Activated naive CD8-positive, alpha-beta T cell treated with anti-CD3 and anti-CD28 coated beads, Interleukin-2, amount 10 ng/mL, durations not matched to agents 7 days and 5 days (primary cell): ENCODE measurements at places on chromosomes 12 and 14.

GRCh38 chr12:11709513-11709912 lies 60.0 kb downstream of the ETV6 start:
- DNase-seq = no peak

DNA sequence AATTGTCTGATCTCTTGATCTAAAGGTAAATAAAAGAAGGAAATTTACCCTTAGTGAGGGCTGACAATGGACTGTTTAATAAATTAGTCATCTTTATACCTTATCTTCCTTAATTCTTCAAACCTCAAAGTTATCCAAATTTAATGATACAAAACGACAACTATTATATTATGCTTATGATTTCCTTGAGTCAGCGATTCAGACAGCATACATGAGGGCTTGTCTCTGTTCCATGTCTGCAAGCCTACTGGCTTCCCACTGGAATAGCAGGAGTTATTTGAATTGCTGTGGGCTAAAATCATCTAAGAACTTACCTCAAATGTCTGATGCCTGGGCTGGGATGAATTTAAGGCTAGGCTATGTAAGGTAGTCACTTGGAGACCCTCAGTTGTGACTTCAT lies 197.2 kb upstream of the MDGA2 start:
- DNase-seq = no peak

GRCh38 chr14:96081767-96082400 lies 42.7 kb downstream of the C14orf132 start:
- DNase-seq = no peak

- DNase-seq = no peak
Observed at GRCh38 chr14:90408713-90409112, 11.9 kb downstream of the CALM1 start.

DNA sequence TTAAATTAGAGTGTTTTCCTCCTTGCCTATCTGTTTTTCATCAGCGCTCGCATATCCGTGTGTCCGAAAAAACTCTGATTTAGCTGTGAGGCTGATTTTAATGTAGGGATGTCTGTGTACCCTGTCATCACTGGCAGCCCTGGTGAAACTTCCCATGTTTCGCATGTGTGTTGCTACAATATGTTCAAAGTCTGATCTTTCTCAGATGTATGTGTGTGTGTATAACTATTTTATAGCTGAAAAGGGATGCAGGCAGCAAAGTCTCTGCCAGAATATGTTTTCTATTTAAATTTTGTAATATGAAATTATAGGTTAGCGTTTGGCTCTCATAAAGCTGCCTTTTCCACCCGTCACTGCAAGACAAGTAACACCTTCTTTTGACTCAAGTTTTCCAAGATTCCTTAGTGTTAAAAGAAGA lies 154.8 kb downstream of the TMTC2 start:
- DNase-seq = no peak

GRCh38 chr14:65753061-65753460 lies 340.5 kb downstream of the FUT8 start:
- no peak for DNase-seq

DNA sequence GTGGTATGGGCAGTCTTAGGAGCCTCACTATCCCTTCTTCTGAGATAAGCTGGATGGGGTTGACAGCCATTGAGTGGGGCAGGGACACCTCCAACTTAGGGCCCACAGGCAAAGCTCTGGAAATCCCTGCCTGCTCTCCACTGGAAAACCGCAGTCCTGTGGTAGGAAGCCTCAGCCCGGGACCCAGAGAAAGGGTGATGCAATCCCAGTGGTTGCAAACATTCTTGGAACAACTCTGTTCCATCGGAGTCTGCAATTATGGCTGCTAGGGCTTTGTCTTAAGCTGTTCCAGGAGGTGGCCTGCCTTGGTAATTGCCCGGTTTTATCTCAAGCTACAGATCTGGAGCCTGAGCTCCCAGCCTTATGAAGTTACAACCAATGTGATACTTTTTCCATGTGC lies 133.4 kb downstream of the DICER1 start:
- no peak for DNase-seq

DNA sequence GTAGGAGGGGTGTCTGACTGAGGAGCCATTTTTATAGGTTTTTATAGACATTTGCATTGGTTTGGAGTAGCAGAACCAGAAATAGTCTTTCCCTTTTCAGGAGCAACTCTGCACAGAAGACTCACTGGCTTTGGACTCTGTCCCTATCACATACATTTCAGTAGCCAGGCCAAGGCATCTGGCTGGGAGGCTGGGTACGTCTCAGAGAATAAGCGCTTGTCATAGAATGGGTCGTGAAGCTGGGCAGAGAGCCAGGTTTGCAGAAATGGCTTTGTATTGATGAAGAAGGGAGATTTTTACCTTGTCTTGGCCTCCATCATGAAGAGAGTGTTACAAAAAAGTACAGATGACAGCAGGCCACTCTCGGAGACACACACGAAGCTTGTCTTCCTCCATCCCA lies 98.6 kb downstream of the CACNA1C start:
- DNase-seq = no peak

DNA sequence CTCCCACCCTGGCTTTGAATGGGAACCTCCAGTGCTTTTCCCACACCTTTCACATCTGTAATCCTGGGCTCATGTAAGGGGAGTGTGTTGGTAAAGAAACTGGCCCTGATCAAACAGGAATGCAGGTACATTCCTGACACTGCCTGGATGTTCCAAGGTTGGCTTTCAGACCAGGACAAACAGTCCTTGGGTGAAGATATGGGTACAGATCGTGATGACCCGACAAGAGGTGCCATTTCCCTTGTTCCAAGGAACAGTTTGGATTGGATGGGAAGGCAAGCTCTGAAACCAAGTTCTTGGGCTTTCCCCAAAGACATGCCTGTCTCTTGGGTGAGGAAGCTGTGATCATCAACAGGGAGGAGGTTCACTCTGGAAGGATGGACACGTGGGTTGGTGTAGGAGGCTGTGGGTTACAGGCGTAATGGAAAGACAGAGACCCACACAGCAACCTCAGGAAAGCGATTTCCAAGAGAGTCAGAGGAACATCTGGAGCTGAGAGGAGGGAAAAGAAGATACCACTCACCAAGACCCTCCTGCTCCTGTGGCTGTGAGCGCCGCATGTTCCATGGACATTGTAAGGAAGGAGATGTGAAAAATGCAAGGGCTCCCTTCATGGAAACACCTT lies 26.4 kb downstream of the VDR start:
- no peak for DNase-seq

DNA sequence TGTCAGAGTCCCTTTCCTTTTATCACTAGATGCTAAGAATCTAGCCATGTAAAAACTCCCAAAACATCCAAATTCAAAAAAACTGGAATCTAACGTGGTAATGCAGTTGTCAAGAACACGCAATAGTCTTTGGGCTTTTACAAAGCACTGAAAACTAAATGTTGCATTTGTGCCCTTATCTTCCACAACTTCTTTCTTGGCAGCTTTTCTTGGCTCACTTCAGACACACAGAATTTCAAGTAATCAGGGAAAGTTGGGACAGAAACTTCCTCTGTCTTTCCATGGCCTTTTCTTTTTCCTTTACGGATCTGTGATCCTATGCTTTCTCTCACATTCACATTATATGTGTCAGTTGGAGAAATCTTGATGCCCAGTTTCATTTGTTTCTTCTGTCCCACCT lies 136.0 kb downstream of the CRADD start:
- DNase-seq = no peak

DNA sequence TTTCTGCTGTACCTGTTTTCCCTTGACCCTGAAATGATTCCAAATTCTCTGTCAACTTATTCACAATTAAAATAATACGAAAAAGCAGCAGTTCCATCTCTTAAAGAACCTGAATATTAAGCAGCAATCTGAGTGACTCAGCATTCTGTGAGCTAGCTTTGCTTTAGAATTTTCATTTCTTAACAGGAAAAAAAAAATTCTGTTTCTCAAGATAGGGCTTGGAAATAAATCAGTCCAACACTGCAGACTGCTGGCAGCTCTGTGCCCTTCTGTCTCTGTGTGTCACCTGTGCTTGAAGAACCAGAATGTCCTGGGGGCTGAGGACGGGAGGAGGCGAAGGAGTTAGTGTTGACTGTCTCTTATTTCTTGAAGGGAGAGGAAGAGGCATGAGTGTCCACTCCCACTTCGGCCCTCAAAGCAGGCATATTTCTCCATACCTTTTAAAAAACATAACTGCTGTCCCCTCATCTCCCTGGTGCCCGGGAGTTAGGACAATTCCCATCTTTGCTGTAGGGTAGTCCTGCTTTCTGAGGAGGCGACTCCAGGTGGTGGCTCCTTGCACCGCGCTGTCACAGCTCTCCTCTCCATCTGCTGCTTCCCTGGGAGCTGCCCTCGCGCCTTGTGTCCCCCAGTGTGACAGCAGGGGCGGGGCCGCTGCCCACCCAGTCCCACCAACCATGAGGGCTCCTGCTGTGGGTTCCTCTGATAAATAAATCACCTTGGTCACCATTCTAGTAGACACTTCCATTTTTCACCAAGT lies 203.1 kb downstream of the CALM1 start:
- no peak for DNase-seq

DNA sequence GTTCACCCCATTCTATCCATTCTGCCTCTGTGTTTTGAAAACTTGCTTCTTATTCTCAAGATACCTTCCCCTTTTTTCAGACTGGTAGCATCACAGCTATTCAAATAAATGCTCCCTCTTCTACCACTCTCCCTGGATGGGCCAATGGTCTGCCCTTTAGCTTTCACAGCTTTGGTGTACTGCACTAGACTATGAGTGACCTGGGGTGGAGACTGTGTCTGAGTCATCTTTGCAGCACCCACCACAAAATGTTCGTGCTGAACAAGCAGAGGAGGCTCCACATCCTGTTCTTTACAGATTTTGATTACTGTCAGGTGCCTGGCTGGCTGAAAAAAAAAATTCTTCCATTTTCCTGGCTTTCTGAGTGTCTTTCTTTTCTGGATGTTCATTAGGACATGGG lies 1104.1 kb upstream of the TMEM132C start:
- no peak for DNase-seq

- no peak for DNase-seq
Observed at GRCh38 chr12:11437966-11438365, 42.6 kb upstream of the PRB2 start.

DNA sequence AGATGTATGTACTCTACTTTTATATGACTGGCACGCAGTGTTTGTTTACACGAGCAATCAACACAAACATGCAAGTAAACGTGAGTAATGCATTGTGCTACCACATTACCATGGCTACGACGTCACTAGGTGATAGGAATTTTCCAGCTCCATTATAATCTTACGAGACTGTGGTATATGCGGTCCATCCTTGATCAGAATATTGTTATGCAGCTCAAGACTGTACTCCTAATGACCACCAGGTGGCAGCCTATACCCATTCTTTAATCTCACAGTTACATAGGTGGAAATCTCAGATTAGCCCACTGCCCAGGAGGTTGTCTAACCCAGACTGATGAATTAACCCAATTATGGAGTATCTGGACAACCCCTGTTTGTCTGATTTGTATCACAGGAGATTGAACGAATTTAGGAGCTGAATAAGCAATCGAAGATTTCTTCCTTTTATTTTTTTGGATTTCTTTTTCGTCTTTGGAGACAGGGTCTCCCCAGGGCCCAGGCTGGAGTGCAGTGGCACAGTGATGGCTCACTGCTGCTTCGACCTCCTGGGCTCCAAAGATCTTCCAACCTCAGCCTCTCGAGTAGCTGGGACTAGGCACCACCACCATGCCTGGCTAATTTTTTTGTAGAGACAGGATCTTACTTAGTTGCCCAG lies 8.7 kb upstream of the TESPA1 start:
- no peak for DNase-seq

DNA sequence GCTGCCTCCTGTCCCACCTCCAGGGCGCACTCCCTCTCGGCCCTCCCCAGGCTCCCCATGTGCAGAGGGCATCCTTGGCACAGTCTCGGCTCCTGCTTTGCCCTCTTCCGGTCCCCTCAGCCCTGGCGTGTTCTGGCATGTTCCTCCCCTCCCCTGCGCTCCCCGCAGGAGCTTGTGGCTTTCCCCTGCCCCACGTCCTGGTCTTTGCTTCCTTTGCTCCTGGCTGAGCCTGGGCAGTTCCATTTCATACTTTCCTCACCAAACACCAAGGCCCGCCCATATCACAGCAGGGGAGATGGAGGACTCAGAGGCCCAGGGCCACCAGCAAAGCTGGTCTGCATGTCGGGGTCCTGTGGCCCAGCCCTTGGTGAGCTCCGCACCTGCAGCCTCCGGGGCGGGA lies 56.0 kb downstream of the FBRSL1 start:
- DNase-seq = no peak

- DNase-seq = no peak
Observed at GRCh38 chr12:90128526-90128925, 419.9 kb upstream of the ATP2B1 start.

GRCh38 chr12:54455760-54456469 lies 17.5 kb downstream of the GTSF1 start:
- DNase-seq = no peak

DNA sequence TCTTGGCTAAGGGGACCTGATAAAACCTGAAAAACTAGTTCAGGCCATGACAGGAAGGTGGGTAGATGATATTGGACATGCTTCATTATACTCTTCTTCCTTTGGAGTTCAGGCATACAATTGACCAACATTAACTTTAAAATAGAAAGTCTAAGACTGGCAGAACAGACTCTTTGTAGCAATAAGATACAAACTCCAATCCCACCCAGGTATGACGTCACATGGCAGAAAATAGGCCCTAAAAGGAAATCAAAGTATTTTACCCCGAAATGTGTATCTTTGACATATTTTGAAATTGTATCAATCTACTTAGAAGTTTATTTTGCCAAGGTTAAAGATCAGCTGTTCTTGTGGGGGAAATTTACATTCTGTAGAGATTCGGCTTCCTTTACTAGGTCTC lies 198.1 kb upstream of the LRIG3 start:
- DNase-seq = no peak

DNA sequence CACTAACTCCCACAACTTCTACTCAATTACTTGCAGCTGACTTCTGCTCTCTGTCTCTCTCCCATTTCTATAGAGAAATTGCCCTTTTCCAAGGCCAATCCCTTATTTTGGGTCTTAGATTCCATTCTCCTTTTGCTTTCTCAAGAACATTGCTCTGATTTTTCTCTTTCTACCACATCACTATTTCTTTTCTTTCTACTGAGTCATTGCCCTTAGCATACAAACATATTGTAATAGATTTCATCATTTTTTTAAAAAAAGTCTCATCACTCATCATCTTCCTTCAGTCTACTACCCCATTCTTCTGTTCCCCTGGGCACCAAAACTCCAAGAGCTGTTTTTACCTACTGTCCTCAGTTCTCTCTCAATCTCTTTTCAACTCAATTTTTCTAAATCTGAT lies 4.4 kb upstream of the KCNA1 start:
- DNase-seq = no peak

DNA sequence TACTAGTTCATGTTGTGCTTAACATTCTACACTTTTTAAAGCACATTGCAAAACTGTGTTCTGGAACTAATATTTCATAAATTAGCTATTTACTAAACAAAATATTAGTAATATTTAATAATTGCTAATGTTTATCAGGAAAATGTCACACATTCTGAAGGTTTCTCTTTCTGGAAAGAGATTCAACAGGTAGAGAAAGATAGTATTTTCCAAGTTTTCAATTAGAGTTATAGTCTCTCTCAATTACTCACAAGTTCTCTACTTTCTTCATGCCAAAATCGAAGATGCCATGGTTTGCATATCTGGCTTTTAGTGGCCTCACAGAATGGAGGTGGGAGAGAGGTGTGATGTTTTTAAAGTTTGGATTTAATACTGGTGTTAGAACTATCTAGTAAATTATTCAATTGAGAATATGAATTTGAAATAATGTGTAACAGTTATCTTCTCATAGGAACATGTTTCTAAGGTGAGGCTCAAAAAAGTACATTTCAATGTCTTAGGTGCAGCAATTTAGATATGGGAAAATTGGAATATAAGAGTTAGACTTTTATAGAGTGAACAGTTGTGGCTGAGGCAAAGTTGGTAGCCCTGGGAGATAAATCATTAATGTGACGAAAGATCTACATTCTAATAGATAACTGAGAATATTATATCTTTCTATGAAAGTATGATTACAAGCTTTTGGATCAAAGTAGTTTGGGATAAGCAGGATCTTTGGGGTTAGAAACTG lies 1.5 kb downstream of the LUM start:
- DNase-seq = no peak
